ENCODE measurements at places on chromosomes 12 and 14.

- DNase-seq: no peak
Observed at GRCh38 chr14:90177539-90178189, 78.7 kb upstream of the PSMC1 start.

DNA sequence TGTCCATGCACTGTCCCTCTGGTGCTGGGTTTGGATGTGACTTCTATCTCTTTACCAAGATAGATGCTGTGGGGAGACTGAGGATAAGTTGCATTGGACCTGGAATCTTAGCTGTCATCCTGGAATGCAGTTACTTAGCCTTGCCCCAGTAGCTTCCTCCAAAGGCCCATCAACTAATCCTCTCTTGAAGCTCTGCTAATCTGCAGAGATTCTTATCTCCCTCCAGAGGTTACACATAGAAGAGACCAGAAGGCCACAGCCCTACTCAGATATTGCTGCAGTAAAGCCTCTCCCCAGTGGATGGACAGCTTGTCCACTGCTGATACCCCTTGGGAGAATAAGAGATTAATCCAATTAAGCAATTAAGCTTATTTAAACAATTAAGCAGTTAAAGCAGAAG, 867.2 kb downstream of the BCL11B start:
- no peak for DNase-seq

- no peak for DNase-seq
Observed at GRCh38 chr12:110170535-110171185, 46.5 kb downstream of the IFT81 start.

GRCh38 chr14:33811721-33812120, 139.2 kb downstream of the EGLN3 start:
- no peak for DNase-seq

DNA sequence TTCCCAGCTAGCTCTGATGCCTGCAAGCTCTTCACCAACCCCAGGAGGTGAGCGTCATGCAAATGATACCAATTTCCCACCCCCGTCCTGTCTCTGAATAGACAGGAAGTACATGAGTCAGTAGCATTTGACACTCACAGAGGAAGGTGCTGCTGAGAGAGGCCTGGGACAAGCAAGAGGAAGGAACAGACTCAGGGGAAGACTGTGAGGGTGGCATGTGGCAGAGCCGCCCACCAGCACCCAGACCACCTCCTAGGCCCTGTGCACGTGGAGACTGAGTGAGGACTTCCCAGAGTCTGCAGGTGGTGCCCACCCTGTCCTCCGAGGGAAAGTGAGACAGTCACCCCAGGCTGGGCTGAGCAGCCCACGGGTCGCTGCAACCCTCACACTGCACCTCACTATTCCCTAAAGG, 199.5 kb upstream of the SFSWAP start:
- no peak for DNase-seq

GRCh38 chr12:38258411-38258810, 58.2 kb upstream of the ALG10B start:
- no peak for DNase-seq

GRCh38 chr12:93059925-93060665, 131.0 kb upstream of the EEA1 start:
- DNase-seq: no peak

DNA sequence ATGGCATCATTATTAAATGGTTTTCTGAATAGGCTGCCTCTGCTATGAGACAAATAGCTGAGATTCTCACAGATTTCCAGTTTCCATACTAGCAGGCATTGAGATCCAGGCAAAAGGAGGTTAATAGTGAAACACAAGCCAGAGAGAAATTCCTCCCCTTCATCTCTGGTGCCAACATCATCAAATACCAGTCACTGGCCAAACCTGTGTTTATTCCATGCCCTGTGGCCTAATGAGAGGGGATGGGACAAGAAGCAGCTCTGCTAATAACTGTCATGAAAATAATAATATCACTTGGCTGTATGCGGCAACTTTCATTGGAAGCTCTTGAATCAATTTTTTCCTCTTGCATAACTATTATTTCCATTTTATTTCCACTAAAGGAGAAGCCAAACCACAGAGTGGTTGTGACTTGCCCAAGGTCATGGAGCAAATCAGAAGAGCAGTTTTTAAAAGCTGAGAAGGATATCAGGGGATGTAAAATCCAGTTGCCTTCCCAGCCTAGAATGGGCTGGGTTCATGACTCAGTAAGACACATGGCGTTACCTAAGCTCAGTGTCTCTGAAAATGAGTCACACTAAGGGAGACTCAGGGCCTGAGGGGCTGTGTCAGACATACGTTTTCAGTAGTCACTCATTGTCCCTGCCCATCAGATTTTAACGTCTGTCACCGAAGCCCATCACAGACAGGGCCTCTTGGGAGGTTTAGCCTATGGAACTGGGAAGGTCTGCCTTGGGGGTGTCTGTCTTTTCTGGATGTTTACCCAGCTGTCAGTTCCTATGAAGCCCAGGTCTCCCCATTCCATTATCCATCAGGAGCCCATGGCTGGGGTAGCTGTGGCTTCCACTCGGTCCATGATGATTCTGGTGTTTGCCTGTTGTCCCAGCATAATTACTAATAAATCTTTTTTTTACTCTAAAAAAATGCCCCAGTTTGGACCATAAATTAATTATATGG, 208.8 kb upstream of the EEA1 start:
- no peak for DNase-seq

DNA sequence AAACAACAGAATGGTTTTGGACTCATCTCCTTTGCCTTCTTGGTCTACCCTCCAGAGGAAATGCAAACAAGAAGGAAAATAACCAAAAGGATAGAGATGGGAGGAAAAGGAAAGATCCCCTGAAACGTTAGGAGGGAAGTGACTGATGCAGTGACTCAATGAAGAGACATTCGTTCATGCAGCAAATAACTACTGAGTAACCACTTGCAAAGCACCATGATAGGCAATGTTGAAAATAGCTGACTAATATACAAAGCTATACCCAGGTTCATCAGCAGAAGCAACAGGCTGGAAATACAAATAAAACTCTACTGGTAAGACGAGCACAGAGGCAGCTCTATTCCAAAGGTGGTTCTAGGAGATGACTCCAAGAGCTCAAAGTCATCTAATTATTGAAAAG, 41.8 kb downstream of the R3HDM2 start:
- no peak for DNase-seq

All from NCI-H187 treated with DMSO at 0.1 percent for 48 hours (cell line).